ENCODE measurements at places on chromosomes 7 and 10.

DNA sequence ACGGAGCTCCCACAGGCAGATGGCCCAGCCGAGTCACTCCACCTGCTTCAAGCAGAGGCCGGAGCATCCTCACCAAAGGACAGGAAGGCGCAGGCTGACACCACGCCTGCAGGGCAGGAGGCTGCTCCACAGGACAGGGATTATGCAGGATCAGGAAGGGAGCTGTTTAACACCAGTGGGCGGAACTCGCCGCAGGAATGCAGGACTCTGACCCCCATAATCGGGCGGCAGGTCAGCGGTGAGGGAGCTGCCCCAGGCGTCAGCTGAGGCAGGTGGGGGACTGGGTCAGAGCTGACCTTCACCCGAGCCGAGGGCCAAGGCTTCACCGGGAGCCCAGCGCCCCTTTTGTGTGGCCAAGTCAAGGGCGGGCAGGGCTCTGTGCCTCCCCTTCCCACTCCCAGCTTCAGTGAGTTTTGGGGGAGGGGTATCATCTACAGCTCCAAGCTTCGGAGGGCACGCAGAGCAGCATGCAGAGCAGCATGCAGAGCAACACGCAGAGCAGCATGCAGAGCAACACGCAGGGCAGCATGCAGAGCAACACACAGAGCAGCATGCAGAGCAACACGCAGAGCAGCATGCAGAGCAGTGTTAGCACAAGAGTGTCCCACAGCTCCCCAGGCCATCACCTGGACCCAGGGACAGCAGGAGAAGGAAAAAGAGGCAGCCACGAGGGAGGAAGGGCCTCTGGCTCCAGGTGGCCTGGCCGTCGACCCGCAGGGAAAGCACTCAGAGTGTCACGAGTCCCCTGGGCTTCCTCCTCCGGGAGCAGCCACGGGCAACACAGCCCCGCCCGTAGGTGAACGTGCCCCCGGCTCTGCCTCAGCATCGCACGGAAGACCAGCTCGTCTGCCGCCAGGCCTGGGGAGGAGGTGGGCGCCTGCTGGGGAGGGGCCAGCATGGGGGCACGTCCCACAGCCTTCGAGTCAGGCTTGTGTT lies 151.7 kb upstream of the PPP2R2D start:
- DNase-seq: no peak

- DNase-seq: no peak
Observed at GRCh38 chr7:36400036-36400435, 10.4 kb downstream of the ANLN start.

DNA sequence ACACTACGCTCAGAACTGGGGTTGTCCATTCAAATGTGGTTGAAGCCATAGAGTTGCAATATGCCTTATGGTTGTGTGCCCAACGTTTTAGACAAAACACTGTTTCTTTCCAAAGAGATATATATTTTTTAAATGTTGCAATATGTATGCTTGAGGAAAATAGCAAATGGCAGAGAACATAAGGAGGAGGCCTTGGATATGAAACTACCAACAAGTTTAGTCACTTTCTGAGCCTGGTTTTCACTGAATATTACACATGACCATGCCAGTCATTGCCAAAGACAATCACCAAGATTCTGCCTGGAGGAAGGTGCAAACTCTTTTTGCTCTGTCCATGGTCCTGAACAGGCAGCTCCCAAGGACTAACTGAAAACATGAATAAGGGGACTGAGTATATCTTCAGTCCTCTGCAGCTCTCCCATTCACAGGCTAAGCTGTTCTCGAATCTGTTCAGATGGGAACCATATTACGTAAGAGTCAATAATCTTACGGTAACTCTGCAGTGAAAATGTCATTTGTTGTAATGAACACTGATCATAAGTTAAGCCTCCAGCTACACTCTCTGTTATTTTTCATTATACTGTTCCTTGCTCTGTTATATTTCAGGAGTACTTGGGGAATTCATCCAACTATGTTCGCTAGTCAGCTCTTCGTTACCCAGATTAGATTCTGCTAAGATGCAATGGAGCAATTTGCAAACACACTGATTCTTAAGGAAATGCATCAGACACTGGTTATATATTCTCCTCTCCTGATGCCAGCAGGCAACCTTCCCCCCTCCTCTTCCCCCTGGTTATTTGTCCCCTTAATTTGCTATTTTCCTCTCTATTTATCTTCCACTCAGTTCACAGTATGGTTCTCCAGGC lies 90.7 kb upstream of the C1QL3 start:
- no peak for DNase-seq

GRCh38 chr10:62050893-62051433 lies 149.5 kb downstream of the ARID5B start:
- DNase-seq: no peak

DNA sequence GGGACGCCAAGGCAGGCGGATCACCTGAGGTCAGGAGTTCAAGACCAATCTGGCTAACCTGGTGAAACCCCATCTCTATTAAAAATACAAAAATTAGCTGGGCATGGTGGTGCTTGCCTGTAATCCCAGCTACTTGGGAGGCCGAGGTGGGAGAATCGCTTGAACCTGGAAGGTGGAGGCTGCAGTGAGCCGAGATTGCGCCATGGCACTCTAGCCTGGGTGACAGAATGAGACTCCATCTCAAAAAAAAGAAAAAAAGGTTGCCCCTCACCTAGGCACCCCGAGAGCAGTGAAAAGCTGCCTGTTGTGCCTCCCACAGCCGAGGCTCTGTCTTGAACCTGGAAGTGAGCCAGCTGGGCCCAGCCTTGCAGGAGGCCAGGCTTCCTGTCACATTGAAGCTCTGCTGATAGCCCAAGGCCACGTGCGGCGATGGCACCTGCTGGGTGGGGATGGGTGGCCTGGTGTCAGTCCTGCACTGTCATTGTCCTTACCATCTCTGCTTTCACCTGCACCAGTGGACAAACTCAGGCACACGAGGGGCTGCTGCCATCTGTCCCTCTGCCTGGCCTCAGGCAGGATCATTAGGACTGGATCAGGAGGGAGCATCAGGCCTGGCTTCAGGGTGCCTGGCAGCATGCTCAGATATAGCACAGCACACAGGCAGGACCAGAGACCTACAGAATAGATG lies 37.8 kb downstream of the DNAJB12 start:
- DNase-seq: peak; percentile 73
